T-helper 22 cell (primary cell): ENCODE measurements at places on chromosomes 3 and 15.

DNA sequence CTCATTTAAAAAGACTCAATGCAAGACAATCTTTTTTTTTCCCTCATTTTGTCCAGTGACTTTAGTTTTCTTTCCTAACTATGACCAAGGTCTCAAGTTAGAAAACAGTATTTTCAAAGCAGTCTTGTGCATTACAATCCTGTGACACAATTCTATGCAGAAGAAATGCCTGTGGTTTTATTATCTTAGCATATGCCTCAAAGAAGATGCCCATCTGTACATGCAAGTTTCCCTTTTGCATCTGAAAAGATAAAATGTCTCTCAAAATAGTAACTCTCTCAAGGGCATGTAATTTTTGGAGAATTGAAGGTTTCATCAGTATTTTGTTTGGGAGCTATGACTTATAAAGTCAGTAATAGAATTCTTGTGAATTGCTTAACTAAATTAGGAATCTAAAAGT lies 292.0 kb upstream of the SUCLG2 start:
- no peak for DNase-seq

GRCh38 chr15:101037090-101037830 lies 118.1 kb downstream of the LRRK1 start:
- no peak for DNase-seq

DNA sequence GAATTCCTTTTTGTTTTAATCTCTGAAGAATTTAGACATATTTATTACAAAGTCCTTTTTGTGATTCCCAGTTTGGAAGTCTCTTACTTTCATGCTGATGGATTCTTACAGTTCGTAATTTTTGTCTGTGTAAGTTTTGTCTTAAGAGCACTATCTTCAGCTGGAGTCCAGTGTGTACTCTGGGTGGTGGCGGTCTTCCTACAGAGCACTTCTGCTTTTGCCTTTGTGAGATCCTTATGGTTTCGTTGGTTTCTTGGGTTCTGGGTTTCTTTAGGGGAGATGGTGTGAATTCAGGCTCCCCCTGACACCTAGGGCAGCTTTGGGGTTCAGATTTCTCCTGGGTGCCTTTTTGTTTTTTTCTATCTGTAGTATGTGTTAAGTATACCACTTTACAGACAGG lies 45.3 kb downstream of the PLS1 start:
- no peak for DNase-seq

DNA sequence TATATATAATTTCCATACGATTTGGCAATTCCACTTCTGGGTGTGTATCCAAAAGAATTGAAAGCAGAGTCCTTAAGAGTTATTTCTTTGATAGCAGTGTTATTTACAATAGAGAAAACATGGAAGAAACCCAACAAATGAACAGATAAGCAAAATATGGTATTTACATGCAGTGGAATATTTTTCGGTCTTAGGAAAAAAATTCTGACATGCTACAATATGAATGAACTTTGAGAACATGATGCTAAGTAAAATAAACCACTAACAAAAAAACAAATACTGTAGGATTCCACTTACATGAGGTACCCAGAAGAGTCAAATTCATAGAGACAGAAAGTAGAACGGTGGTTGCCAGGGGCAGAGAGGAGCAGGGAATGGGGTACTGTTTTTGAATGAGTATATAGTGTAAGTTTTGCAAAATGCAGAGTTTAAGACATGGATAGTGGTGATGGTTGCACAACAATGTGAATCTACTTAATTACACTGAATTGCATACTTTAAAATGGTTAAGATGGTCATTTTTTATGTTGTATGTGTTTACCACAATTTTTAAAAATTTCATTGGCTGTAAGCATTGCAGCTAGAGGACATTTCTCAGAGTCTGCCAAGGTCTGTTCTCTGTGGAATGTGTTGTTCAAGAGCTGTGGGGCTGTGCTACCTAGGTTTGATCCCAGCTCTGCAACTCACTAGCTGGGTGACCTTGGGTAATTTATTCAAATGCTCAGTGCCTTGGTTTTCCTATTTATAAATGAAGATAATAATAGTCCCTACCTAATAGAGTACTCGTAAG lies 122.1 kb downstream of the MEX3B start:
- DNase-seq: no peak

GRCh38 chr3:47780741-47781684 lies 680 bp downstream of the SMARCC1 start:
- peak; percentile 56 for DNase-seq

DNA sequence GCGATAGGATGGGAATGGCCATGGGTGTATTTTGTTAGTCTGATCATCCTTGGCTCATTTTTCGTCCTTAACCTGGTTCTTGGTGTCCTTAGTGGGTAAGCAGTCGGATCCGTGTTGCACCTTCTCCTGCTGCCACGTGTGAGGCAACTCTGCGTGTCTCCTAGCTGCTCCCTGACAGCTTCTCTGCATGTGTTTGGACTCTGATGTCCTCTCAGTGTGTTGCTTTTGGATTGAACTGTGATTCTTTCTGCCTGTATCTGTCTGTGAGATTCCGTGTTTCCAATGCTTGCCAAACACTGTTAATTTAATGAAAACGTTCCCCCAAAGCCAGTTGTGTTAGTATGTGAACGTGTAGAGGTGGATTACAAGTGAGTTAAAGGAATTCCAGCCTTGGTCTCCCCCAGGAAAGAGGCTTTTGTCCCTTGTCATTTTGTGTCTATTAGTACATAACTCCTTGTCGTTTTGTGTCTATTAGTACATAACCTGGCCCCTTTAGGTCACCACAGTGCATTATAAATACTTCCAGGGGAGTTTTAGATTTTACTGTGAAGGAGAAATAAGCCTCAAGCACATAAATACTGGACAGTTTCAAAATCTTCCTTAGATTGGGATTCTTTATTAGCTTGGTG lies 172.4 kb downstream of the CHDH start:
- DNase-seq: no peak
